ENCODE measurements at places on chromosomes 1 and 21.
A peak's percentile ranks its signal among the peaks of the same experiment; 100 is the strongest.

- DNase-seq, result no peak
These were observed 640.6 kb downstream of the PTPRU start for GRCh38 chr1:29876902-29877301.

- no peak for DNase-seq
These were observed 19.0 kb downstream of the CDC42 start for GRCh38 chr1:22071511-22071910.

DNA sequence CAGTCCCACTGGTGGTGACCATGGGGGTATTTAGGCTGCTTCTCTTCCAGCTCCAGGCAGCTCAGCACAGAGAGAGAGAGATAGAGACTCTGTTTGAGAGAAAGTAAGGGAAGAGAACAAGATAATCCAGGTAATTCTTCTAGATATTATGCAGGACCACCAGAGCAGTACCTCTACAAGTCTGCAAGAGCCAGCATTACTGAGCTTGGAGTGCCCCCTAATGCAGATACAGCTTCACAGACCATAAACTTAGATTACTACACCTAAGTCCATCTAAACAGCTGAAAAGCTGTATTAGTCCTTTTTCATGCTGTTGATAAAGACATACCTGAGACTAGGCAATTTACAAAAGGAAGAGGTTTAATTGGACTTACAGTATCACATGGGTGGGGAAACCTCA lies 570.3 kb downstream of the LRRIQ3 start:
- no peak for DNase-seq

DNA sequence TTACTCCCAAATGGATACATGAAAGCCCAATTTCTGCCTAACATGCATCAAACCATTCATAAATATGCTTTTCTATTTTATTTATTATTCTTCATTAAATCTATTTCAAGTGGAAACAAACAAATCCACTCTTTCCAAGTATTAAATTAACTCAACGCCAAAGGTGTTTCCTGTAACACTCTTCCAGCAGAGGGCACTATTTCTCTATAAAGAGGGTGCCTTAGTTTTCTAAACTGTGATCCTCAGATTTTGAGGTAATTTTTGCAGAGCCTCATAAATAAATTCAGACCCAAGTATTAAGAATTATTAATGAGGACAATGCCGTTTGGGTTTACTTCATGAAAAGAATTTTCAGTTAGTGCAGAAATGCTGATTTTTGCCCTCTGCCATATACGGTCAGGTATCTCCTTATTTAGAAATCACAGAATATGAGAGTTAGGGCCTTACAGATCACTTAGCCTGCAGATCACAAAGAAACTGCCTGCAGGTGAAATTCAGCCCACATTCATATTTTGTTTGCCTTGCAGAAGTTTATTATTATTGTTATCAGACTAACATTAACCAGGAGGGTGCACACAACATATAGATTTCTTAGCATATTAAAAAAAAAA lies 40.1 kb upstream of the MYSM1 start:
- DNase-seq, result peak; percentile 86

DNA sequence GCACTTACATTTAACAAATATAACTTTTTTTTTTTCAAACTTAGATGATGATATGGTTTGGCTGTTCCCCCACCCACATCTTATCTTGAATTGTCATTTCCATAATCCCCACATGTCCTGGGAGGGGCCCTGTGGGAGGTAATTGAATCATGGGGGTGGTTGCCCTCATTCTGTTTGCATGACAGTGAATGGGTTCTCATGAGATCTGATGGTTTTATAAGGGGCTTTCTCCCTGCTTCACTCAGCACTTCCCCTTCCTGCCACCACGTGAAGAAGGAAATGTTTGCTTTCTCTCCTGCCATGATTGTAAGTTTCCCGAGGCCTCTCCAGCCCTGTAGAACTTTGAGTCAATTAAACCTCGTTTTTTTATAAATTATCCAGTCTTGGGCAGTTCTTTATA lies 432.6 kb downstream of the AMY1C start:
- peak; percentile 0 for DNase-seq

DNA sequence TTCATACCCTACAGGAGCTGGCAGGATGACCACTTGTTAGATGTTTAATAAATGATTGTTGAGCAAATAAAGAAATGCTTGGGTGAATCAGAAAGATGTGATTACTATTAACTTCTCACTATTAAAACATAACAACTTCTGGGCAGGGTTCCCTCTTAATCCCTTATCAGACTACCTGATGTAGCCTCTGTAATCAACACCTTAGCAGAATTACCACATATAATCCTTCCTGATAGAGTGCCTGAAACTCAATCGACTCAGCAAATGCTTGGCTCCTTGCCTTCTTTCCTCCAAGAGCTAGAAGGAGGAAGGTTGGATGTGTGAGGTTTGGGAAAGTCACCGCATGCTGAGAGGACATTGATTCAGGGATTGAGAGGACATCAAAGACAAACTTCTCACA lies 34.8 kb upstream of the DSCAM start:
- no peak for DNase-seq

GRCh38 chr1:192787914-192788585 lies 20.8 kb upstream of the RGS2 start:
- peak; percentile 86 for DNase-seq

DNA sequence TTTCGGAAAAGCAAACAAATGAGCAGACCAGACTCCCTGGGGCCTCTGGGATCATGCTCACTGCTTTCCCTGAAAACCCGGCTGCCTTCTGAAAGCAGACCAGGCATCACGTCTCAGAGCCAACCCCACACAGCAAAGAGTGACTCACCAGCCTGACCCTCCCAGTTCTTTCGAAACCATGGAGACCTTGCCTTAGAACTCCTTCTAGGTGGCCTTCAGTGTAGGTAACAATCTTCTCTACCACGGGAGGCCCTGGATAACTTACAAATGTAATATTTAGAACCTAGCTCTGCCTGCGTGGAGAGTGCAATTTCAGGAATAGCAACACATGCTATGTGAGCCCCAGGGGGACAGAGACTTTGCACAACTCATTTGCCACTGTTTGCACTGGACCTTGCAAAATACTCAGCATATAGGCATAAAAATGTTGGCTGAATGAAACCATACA lies 105.2 kb downstream of the SUSD4 start:
- DNase-seq, result peak; percentile 28

- no peak for DNase-seq
These were observed 51.8 kb downstream of the KCNK1 start for GRCh38 chr1:233665575-233666270.

GRCh38 chr1:3515774-3516480 lies 61.5 kb downstream of the ARHGEF16 start:
- no peak for DNase-seq

- no peak for DNase-seq
These were observed 161.3 kb downstream of the NTPCR start for GRCh38 chr1:233111731-233112130.

- DNase-seq, result no peak
These were observed 47.2 kb downstream of the TRIT1 start for GRCh38 chr1:39835935-39836594.

DNA sequence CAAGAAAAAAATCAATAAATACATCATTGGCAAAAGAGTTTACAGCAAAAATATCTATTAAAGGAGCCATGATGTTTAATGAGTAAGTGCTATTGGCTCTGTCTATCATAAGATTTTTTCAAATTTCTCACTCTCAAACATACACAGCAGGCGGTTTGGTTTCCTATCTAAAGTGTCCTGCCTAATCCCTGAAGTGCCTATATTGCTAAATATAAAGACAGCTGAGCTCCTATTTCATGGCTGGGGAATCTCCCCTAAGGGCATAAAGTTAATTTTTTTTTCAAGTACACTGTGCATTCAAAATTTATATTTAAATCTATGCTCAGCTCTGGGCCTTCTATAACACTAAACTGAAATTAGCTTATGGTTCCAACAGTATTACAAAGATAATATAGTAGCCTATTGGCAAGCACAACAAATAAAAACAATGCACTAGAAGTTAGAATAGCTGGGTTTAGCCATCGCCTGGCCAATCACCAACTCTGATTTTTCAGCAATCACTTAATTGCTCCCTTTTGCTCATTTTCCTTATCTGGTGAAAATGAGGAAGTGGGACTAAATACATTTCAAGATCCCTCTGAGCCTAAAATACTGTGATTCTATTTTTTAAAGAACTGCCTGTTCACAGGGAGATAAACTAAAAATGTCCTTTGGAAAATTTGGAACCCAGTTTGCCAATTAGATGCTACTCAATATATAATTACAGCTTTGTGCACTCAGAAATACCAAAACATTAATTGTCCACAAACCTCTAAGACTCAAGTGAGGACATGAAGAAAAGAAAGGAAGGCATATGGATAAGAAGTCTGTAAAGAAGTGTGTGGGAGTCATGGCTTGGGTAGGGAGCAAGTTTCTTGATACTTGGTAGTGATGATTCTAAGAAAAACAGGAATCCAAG lies 62.5 kb downstream of the WDR64 start:
- no peak for DNase-seq

- peak; percentile 82 for DNase-seq
These were observed 1.6 kb upstream of the METTL25B start for GRCh38 chr1:156726549-156727226.

- no peak for DNase-seq
These were observed 69.6 kb downstream of the DHRS3 start for GRCh38 chr1:12548279-12548972.

DNA sequence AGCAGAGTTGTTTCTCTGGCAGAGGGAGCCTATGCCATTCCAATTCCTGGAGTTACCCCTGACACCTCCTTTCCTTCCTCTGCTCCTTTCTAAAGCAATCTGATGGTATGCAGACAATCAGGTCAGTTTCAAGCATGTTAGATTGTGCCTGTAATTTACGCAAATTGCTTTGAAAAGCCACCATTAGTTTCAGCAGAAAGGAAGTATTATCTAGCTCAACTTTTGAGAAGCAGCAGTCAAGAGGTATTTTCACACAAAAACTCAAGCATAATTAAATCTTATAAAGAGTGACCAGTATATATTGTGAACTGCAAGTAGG lies 2.2 kb downstream of the ERRFI1 start:
- no peak for DNase-seq

DNA sequence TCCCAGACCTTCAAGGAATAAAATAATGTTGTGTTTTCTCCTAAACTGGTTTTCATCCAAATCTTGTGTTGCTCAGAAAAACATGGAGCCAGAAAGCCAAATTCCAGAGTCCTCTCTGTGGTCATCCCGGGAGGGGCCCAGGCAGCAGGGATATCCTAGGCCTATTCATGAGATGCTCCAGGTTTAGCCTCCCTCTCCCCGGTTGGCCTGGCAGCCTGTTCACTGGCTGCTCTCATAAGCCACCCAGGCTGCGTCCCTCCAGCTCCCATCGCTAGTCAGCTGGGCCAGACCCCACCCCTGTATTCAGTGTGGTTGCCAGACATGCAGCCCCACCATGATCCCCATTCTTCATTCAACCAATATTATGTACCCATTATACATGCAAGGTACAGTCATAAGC lies 113.4 kb upstream of the F3 start:
- DNase-seq, result no peak

DNA sequence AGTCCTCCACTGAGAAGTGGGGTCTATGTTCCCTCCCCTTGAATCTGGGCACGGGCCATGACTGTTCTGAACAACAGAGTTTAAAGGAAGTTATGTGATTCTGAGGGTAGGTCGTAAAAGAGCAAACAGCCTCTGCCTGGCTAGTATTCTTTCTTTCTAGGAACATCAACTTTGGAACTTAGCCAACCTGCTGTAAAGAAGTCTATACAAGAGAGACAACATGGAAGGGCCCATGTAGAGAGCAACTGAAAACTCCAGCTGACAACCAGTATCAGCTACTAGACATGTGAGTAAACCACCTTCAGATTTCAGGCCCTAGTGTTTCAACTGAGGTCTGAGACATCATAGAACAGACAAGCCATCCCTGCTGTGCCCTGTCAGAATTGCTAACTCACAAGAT lies 7.5 kb downstream of the SELENOF start:
- no peak for DNase-seq

GRCh38 chr1:67880056-67880601 lies 46.9 kb upstream of the GNG12 start:
- DNase-seq, result peak; percentile 1

- no peak for DNase-seq
These were observed 77.1 kb downstream of the PBX1 start for GRCh38 chr1:164635803-164636731.

- DNase-seq, result no peak
These were observed 131.9 kb downstream of the VAV3 start for GRCh38 chr1:107833061-107833460.

DNA sequence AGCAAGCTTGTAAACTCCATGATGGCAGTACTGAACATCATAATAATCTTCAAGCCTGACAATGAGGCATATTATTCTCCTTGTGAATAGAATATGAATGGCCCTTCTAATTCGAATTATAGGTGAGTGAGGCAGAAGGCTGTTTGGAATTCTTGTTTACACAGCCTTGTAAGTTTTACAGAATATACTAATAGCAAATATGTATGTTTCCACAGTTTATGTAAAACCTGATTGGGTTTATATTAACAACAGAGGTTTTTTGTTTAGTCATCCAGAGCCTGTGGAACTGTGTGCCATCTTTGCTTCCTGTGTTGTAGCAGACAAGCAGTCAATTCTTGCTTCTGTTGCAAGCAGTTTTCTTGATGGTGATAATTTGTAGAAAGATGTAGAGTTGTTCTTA lies 8.0 kb downstream of the OSBPL9 start:
- no peak for DNase-seq

- no peak for DNase-seq
These were observed 33.7 kb downstream of the LRRC8C start for GRCh38 chr1:89666640-89667039.

GRCh38 chr1:8162168-8162567 lies 136.1 kb upstream of the ERRFI1 start:
- no peak for DNase-seq

DNA sequence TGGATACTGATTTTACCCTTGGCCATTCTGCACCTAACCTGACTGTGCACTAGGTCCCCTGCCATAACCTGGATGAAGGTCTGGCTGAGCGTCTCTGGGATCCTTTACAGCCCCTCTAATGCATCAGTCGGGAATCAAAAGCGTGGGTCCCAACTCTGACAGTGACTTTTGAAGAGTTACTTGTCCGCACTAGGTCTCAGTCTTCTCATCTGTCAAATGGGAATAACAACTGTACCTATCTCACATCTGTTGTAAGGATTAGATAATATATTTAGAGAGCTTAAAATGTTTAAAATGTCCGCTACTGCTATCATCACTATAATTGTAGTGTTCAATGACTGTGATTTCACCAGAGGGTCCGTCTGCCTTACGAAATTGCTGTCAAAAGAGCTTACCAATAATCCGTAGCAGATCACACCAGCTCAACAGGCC lies 746 bp downstream of the TADA1 start:
- DNase-seq, result no peak

DNA sequence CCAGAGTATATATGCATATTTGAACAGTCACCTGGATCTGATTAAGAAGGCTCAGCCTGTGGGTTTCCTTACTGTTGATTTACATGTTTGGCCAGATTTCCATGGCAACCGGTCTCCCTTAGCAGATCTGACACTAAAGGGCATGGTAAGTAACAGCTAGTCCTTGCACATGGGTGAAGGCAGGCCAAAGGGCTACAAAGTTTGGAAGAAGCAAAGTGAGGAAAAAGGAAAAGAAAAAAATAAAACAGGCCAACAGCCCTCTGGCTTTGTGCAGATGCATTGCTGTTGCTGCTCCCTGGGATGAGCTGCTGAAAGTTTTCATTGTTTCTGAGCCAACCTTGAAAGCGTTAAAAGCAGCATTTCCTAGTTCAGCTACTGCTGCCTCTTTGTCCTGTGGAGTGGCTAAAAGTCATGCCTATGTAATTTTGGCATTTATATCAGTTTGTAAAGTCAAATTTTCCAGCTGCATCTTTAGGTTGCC lies 176.5 kb upstream of the HOOK1 start:
- no peak for DNase-seq

Data from suppressor macrophage treated with lipopolysaccharide for 1 hour (primary cell).